ENCODE measurements at places on chromosomes 6 and 20.
A peak's percentile ranks its signal among the peaks of the same experiment; 100 is the strongest.

- DNase-seq: no peak
These were observed 41.3 kb downstream of the CPXM1 start for GRCh38 chr20:2759143-2759542.

- DNase-seq: no peak
These were observed 29.7 kb downstream of the SPDEF start for GRCh38 chr6:34526241-34526972.

GRCh38 chr20:63594043-63594561 is 20.1 kb upstream of the HELZ2 start:
- DNase-seq: peak; percentile 88

- no peak for DNase-seq
These were observed 20.4 kb upstream of the UNC93A start for GRCh38 chr6:167270499-167271311.

- peak; percentile 93 for DNase-seq
These were observed 44.1 kb upstream of the MOXD1 start for GRCh38 chr6:132445201-132445951.

GRCh38 chr20:17083738-17084137 is 143.1 kb upstream of the PCSK2 start:
- no peak for DNase-seq

GRCh38 chr6:41503827-41504465 is 42.2 kb upstream of the FOXP4 start:
- peak; percentile 42 for DNase-seq

- DNase-seq: no peak
These were observed 111.5 kb downstream of the SLC16A10 start for GRCh38 chr6:111198841-111199240.

DNA sequence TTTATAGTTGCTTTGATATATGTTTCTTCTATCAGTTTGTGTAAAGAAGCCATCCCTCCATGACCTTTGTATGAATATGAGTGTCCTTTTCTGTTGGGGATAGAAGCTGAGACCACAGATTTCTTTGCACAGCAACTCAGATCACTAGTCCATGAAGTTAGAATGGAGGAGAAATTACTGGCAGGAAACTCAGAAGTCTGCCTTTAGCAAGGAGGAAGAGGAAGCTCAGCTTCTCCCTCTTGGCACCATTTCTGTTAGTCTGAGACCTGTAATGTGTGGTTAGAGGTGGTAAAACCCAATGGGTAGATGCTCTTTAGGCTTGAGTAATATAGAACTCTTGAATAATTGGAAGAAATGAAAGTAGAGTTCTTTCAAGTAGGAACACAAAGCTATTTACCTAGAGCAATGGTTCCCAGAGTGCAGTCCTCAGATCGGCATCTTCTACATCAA is 995.3 kb upstream of the FLRT3 start:
- no peak for DNase-seq

GRCh38 chr6:39207416-39208222 is 21.7 kb downstream of the KCNK5 start:
- DNase-seq: no peak

DNA sequence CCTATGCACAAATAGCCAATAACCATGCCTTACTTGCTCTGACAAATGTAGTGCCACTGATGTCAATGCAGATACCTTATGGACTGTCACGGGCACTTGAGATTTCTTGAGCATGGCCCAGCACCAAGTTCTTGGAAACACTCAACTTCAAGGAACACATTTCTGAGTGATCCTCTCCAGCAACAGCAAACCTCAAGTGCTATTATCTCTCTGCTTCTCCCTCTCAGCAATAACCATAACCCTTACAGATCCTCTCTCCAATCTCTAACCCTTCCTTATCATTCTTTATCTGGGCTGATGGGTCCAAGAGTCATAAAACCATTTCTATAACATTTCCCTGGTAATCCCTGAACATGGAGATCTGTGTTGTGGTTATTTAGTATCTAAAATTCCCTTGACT is 266.9 kb upstream of the STXBP5 start:
- no peak for DNase-seq

- DNase-seq: no peak
These were observed 55.5 kb upstream of the PLCB1 start for GRCh38 chr20:8076306-8077136.

DNA sequence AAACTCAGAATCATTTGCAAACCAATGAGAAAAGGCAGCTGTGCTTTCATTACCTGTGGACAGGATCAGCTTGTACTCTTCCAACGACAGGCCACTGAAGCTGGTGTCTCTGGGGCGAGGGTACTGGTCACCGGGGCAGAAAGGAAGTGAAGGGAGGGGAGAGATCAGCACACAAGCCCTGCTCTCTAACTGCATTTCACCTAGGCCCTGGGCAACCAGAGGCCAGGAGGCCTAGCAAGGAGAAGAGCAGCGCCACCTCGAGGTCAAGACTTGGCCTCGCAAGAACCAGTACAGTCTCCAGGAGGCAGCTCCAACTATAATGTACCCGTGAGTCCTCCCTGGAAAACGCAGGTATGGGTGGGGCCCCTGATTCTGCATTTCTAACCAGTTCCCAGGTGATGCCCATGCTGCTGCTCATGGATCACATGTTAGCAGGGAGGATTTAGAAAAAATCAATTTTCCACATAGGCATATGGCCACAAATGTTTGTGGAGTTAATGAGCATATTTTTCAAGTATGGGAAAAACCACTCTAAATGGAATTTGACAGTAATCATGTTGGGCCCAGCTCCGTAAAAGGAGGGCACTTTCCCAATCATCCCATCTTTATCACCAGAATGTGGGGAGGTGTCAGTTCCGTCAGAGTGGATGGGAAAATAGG is 11.0 kb downstream of the UQCC2 start:
- peak; percentile 70 for DNase-seq

- no peak for DNase-seq
These were observed 173.0 kb downstream of the KIF16B start for GRCh38 chr20:16400234-16400633.

- no peak for DNase-seq
These were observed at the start of gene IL22RA2 for GRCh38 chr6:137173501-137173900. IL22RA2 (minus strand) TSS chr6:137173644; CDS start chr6:137161749, 11,895 bp downstream.

DNA sequence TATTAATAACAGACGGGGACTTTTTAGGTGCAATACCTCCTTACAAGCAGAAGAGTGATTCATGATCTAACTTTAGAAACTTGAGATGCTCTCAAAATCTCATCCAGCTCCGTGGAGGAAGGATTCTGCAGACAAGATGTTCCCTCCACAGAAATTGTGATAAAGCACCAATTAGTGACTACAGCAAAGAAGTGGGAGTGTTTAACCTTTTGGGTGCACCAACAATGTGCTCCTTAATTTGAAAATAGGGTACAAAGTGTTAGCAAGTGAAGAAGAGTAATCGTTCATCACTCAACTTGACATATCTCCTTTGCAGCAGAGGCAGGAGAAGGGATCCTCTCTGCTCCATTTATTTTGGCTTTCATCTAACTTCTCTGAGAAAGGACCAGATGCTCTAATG is 22.8 kb upstream of the SCP2D1 start:
- no peak for DNase-seq

DNA sequence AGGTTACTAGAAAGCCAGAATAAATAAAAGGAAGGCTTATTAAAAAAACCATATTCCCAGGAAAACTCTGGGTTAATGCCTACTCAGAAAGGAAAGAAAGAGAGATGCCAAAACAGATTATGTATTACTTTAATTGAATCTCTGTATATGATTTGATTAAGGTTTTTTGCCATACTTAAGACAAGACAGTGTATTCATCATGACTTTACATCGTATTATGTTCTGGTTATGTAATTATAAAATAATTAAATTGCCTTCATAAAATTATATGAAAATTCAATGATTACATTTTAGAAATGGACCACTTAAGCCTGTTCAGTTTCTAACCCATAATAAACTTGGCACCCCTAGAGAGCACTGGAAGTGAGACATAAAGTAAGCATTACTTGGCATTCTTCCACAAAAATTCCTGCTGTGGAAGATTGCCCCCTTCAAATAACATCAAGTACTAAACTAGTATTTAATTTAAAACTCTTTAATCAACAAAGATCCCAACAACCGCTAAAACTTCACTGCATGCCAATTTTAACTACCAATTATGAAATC is 20.8 kb upstream of the IBTK start:
- no peak for DNase-seq

- DNase-seq: no peak
These were observed 46.2 kb upstream of the CEP85L start for GRCh38 chr6:118697554-118697953.

DNA sequence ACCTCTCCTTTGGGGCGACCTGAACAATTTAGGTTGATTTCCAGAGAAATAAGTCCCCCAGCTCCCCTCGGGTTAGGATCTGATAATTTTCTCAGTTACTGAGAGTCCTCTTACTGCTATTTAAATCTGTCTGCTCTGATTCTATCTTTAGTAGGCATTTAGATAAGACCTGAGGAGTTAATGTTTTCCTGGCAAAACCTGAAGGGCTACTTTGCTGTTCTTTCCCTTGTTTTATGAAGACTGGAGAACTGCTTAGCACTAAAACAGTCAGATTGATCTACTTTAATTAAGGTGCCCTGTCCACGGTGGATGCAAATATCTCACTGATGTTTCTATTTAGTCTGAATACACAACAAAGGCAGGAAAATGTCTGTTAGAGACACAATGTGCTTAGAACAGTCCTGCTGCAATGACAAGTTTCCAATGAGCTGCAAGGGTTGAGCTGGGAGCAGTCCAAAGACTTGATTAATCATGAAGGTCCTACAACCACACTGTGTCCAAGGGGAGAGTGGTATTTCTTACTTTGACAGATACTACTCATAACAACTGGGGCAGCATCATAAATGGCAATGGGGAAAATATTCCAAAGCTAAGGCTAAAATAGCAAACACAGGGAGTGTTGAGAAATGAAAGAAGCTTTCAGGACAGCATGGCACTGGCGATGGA is 15.7 kb downstream of the ADTRP start:
- peak; percentile 48 for DNase-seq

GRCh38 chr6:72245565-72245964 is 359.2 kb downstream of the RIMS1 start:
- no peak for DNase-seq

GRCh38 chr6:82283771-82284410 is 36.3 kb upstream of the IBTK start:
- no peak for DNase-seq

Data from AG10803 (cell line).